ENCODE measurements at places on chromosomes 3 and 15.
A peak's percentile ranks its signal among the peaks of the same experiment; 100 is the strongest.

DNA sequence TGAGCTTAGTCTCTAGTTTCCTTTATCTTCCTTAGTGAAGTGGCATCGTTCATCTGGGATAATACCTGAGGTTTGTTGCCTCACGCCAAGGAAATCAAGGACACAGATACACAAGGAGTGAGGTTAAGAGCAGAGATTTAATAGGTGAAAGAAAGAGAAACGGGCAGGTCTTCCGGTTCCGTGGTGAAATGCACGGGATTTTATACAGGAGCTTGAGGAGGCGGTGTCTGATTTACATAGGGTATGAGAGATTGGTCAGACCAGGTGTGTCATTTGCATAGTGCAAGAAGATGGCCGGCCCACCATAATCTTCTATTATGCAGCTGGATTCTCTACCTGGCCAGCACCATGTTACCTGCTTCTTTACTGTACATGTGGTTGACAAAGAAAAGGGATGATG lies 17.2 kb downstream of the ARRDC4 start:
- no peak for DNase-seq

DNA sequence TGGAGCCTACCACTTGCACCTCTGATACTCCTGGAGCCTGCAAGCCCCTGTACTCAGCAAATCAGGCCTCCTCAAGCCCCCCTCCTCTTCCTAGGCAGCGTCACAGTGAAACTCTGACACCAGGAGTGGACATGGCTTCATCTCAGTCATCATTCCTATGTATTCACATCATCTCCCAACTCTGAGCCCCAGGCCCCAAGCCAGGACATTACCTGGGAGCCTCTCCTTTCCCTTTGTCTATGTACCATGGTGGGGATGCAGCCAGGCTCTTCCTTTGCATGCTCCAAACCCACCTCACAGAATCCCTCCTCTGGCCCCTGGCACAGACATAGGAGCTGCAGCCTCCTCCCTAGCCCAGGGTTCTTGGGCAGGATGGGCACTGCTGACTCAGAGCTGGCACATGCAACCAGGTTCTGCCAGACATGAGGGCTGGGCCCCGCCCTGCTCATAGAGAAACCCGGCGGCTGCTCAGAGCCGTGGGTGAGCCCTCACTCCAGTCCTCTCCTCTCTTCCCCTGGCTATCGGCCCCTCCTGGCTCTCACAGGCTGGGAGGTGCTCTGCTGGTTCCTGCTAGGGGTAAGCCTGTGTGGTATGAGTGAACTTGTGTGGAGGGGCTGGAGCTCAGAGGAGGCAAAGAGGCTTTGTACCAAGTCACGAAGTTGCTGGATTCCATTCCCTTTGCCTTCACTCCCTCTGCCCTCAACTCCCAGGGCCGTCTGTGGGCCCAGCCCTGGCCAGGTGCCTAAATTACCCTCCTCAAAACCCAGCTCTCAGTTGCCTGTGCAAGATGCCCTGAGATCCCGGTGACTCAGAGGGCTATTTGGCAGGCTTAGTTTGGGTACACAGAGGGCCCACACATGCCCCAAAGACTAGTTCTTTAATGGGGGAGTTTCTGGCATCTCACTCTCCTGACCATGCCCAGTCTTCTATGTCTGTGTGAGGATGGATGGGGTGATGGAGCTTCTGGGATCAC lies 1.9 kb upstream of the PLCD1 start:
- DNase-seq = peak; percentile 51

DNA sequence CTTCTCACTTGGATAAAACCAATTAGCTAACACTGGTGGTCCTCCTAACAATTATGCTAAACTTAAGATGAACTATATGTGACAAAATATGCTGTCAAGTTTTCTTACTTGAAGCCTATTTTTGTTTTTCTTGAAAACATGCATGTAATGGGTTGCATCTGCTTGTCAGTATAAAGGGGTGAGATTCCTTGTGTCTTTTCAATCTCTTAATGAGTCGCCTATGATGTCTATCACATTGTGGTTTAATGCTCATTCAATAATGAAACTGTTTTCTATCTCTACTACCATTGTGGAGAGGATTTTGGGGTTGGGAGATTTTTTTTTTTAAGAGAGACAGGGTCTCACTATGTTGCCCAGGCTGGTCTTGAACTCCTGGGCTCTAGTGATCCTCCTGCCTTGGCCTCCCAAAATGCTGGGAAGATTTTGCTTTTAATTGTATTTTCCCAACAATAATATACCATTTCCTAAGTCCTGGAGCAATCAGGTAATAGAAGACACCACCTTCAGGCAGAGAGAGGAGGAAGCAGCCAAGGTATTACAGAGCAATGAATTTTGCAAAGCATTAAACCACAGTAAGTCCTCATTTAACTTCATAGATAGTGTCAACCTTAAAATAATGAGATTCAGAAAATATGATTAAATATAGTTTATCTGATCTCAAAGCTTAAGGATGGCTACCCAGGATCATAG lies 17.4 kb upstream of the TRMT10C start:
- DNase-seq = no peak

DNA sequence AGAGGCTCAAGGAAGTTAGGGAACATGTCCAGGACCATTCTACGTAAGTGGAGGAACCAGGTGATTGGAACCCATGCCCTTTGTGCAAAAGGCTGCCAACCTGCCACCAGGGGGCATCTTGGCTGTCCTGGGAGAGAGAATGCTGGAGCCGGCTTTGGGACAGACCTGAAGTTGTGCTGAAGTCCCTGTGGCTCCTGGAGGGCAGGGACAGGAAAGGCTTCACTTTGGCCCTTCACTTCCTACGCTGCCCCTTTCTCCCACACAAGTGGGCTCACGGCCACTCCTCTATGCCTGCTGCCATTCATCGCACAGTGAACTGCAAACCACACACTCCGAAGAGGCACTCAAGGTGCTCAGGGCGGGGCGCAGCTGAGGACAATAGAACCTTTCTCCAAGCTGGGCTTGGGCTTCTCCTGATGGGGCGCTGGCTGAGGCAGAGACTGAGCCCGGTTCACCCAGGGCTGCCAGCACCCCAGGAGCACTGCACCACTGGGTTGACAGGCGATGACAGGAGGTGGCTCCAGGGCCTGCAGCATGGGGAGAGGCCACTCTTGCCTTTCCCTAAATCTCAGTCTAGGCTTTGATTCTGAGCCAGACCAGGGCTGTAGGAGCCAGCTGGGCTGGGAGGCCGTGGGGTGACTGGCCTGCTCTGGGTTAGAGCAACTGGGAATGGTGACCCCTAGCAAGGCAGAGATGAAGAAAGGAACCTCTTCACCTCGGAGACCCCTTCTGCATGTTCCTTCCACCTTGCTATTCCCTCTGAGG lies 8.4 kb downstream of the SHF start:
- peak; percentile 22 for DNase-seq

DNA sequence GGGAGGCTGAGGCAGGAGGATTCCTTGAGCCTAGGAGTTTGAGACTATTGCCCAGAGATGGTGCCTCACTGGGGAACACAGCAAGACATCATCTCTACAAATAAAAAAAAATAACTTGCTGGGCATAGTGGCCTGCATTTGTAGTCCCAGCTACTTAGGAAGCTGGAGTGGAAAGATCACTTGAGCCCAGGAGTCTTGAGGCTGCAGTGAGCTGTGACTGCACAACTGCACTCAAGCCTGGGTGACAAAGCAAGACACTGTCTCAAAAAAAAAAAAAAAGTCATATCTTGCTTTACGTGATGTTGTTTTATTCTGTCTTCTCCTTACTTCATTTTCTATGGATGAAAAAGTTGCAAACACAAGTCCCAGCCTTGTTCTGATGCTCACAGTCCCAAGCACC lies 14.1 kb downstream of the GATM start:
- no peak for DNase-seq

GRCh38 chr15:32870240-32871033 lies 152.6 kb downstream of the GREM1 start:
- DNase-seq = peak; percentile 99

GRCh38 chr3:195907684-195907933 lies 742 bp downstream of the TNK2 start:
- no peak for DNase-seq

DNA sequence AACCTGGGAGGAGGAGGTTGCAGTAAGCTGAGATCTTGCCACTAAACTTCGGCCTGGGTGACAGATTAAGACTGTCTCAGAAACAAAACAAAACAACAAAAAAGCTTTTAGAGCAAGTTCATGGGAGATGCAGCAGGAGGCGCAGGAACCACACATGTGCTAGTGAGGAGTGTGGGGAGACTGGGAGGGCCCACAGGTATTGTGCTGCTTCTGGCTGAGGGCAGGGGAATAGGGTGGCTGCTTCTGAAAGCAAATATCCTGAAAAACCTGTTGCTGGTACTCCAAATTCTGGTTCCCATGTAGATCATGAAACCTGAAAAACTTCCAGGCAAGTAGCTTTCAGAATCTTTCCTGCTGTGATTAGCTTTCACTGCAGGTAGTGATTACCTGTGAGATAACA lies 22.1 kb downstream of the TYRO3 start:
- DNase-seq = no peak

DNA sequence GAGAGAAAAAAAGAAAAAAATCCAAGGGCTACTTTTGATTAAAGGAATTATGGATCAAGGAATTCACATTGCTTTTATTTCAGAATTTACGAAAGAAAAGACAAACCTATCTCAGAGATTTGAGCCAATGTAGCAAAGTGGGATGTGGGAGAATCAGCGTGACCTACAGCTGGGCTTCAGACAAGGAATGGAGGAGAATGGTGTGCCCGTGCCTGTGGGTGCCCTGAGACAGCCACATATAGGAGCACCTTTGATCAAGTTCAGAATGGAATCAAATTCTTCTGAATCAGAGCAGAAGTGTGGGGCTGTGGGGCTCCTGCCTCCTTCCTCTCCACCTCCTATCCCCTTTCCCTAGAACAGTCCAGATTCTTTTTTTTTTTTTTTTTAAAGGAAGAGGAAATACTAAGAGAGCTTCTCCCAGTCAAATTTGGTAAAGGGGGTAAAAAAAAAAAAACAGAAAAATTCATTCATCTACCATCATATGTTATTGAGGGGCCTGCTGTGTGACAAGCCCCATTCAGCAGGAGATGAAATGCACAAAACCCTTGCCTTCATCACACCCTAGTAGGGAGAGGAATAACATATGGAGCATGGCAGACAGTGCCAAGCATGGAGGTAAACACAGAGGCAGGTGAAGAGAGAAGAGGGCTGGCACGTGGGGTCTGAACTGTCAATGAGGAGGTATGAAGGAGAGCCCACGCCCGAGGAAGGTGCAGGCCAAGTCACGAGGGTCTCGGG lies 25.0 kb upstream of the MUSTN1 start:
- no peak for DNase-seq

GRCh38 chr3:119230071-119230470 lies 10.6 kb downstream of the B4GALT4 start:
- no peak for DNase-seq

GRCh38 chr15:51613951-51614350 lies 8.6 kb downstream of the DMXL2 start:
- DNase-seq = no peak

- no peak for DNase-seq
Measured at GRCh38 chr15:100778831-100779288, 100.8 kb upstream of the ALDH1A3 start.

DNA sequence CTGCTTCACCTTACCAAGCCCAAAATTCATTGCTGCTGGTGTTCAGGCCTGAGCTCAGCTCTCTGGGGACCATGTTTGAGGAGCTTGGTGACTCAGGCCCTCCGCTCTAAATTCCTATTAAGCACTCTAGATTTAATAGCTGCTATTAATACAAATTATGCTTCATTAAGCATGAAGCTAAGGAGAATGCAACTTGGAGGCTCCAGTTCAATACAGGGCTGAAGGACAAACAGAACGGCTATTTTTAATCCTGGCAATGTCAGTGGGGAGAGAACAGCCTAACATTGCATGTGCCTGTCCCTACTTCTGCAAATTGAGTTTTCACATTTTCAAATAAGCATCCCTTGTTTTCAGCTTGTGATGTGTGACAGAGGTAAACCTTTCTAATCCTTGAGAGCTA lies 80.1 kb upstream of the TRIM42 start:
- DNase-seq = no peak

DNA sequence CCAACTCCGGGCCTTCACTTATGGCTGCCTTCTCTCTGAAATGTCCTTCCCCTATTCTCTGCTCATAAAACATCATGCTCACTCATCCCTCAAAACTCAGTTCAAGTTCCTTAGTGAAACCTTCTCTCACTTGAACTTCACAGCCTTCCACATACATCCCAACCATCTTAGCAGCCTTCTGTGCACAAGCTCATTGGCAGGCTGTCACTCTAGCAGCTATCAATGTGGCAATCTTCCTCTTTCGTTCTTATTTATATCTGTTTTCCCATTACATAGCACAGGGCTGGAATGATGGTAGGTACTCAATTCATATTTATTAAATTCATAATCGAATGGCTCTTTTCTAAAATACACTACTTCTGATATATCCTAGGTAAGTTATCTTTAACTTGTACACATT lies 66.4 kb upstream of the MCTP2 start:
- DNase-seq = no peak

DNA sequence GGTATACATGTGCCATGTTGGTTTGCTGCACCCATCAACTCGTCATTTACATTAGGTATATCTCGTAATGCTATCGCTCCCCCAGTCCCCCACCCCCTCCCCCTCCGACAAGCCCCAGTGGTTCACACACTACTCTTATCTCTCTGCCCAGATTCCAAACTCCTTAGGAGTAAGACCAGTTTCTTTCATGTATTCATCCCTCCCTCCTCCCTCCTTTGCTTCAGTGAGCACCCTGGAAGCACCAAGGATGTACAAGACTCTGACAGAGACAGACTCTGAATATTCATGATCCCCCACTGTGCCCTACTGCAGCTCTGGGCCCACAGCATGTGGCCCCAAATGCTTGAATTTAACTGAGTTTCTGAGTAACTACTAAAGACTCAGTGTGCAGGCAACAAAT lies 113.8 kb upstream of the RAD18 start:
- no peak for DNase-seq

GRCh38 chr15:39834256-39834655 lies 51.6 kb upstream of the FSIP1 start:
- DNase-seq = peak; percentile 83

DNA sequence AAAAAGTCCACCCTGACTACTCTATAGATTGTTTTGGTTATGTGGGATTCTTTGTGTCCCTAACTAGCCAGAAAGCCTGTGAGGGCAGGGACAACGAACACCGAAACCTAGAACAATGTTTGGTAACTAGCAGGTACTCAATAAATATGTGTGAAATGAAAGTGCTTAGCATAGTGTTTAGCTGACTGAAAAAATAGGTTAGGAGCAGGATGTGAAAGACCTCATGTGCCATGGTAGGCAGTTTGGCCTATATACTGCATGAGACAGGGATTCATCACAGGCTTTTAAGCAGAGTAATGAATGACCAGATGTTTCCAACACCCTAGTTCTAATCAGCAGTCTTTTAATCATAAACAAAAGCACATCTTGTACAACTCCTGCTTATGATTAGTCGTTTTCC lies 64.2 kb downstream of the MYO5A start:
- peak; percentile 20 for DNase-seq

Data from EH (cell line).